ENCODE measurements at places on chromosomes 2 and 18.

- DNase-seq, result no peak
Observed at GRCh38 chr2:44679584-44679983, 261.9 kb upstream of the SIX3 start.

- no peak for DNase-seq
Observed at GRCh38 chr18:4578449-4578848, 123.3 kb upstream of the DLGAP1 start.

GRCh38 chr2:72649810-72650209, 176.0 kb downstream of the EXOC6B start:
- no peak for DNase-seq

GRCh38 chr2:177445200-177445599, 52.6 kb downstream of the AGPS start:
- no peak for DNase-seq

DNA sequence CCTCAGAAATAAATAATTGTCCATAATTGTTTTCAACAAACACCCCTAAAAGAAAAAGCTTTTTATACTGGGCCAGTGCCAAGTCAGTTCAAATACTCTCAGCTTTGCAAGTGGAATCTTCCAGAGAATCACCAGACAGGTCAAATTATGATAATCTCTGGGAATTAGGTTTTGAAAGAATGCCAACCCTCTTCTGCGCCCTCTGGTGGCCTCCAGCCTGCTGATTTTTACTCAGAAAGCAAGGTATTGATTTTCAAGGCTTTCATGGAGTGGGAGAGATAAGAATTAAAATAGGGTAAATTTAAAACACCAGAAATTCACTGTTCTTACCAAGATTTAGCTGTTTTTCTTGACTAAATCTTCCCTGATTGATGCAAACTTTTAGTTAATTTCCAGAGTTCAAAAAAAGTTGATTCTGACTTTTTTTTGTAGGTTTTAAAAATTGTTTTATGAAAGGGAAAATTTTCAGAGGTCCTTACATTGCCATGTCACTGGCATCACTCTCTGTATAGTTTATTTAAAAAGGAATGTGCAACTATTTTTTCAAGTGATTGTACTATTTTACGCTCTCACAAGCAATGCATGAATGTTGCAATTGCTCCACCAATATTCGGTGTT, 282.9 kb upstream of the TNP1 start:
- DNase-seq, result peak; percentile 44

GRCh38 chr2:6986301-6986911, 69.2 kb downstream of the RNF144A start:
- DNase-seq, result no peak

DNA sequence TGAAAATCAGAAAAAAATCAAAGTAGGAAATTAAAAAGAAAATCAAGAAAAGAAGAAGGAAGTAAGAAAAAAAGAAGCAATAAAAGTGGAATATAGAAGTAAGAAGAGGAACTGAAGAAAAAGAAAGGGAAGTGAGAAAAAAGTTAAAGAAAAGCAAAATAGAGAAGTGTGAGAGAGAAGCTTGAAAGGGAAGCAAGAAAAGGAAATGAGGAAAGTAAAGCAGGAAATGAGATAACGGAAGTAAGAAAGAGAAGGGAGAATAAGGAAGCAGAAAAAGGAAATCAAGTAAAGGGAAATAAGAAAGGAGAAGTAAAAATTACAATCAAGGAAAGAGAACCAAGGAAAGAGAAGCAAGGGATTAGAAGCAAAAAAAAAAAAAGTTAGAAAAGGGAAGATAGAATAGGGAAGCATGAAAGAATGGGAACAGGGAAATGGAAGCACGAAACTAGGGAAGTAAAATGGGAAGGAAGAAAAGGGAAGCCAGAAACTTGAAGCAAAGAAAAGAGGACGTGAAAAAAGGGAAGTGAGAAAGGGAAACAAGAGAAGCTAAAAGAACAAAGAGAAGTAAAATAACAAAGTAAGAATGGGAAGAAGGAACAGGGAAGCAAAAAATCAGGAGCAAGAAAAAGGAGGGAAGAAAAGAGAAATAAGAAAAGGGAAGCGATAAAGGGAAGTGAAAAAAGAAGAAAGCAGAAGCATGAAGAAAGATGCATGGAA, 243.3 kb upstream of the NCKAP5 start:
- no peak for DNase-seq

DNA sequence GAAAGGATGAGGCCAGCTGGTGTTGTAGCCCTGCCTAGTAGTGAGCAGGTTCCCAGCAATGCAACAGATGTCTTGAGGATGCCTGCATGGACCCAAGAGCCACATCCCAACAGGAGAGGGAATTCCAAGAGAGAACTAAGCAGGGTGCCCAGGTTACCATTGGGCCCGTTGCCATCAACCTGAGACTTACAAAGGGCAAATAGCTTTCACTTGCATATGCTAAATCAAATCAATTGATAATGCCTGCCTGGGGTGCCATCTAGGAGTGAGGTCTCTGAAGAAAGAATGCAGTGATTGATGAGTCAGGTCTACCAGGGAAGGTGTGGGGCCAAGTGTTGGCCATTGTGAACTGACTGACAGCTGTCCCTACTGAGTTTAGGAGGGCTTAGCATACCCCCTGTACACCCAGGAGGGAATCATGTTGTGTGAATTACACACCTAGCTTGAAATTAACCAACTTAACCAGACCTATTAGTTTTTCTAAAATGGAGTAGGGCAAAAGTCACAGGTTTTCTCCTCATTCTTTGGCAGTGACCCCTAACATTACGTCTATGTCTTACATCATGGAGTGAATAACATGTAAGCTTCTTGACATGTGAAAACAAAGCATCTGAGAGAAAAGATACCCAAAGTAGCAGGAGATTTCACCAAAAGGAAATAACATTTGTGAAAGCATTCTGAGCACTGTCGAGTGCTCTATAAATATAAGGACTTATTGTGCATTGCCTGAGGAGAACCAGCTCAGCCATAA, 32.3 kb downstream of the FHOD3 start:
- DNase-seq, result no peak

DNA sequence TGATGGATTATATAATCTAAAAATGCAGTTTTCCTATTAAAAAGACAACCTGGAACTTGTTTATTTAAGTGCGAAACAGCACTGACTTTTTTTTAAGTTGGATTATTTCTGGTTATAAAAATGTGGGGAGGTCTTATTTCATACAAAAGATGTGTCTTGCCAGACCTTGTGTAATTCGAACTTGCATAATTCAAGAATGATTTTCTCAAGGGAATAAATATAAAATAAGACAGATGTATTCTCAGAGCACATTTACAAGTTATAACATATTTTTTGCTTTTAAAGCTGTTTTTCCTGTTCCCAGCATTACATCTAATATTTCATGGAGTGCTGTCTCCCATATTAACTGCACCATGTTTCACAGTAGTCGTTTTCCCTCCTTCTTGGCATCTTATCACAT, 263.1 kb downstream of the CDH20 start:
- DNase-seq, result no peak

DNA sequence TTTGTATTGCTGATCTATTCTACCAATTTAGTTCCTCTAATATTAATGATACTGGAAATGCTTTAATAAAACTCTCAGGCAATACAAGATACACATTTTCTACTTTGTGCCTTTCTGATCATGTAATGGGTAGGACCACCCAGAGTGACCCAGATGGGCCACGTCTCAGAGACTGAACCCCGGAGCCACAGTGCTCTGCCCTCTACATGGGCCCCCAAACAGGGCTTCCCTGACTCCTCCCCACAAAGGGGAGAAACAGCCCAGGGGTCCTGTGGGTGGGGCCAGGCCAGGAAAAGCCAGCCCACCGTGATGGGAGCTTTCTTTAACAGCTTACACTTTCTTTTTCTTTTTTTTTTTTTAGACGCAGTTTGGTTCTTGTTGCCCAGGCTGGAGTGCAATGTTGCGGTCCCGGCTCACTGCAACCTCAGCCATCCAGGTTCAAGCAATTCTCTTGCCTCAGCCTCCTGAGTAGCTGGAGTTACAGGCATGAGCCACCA, 18.4 kb downstream of the HDAC4 start:
- no peak for DNase-seq

- DNase-seq, result no peak
Observed at GRCh38 chr2:108403494-108403893, 25.7 kb downstream of the SULT1C4 start.

DNA sequence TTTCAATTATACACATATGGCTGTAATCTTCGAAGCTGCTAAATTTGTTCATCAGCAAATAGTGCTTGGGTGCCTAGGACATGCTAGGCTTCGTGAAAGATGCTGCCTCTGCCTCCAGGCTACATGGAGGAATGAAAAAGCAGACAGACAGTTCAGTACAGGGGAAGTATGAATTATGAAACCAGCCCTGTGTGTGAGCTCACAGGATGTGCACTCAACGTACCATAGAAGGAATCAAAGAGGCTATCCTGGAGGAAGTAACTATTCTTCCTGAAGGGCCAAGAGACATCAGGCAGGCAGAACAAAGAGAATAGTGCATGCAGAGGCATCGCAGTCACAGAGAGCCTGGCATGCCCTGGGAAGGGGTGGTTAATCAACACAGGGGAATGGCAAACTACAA, 61.4 kb downstream of the DYM start:
- DNase-seq, result no peak

DNA sequence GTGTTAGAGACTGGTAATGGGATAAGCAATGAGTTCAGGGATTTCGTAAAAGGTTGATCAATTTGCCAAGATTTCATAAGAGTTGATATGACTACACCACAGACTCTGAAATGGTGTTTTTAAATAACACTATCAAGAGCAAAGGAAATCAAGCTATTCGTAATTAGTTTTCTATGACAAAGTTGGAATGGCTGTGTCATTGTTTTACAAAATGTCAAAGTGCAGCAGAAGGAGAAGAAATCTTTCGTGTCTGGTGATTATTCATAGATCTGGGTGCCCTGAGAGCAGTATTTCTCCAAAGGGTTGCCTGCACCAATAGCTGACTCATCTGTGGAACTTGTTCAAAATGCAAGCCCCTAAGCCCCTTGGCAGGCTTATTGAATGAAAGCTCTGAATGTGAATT, 70.1 kb downstream of the NABP1 start:
- DNase-seq, result no peak

DNA sequence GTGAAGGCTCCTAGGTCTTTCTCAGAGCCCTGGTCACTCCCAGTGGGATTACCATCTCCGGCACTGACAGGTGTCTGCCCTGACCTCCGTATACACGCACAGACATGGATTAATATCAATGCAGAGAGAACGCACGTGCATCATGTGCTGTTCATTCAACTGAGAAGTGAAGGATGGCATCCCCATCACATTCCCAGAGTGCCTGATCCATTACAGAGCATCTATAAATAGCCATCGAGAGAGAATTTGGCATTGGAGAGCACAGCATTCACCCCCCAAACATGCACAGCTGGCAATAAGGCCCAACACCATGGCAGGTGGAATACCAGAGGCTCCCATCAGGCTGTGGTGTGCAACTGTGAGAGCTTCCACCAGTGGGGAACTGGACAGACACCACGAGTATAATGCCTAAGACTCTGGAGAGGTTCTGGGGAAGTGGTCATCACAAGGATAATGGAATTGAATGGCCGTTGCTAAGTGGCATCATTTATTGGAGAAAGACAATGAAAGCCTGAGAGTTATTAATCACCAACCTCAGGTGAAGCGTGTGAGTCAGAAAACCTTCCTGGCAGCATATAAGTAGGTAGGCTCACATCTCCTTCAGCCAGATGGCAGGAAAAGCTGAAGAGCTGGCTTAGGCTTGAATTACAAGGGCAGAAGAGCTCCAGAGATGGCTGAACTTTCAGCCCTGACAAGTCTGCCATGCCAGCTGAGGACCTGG, 244.5 kb upstream of the ID2 start:
- no peak for DNase-seq

DNA sequence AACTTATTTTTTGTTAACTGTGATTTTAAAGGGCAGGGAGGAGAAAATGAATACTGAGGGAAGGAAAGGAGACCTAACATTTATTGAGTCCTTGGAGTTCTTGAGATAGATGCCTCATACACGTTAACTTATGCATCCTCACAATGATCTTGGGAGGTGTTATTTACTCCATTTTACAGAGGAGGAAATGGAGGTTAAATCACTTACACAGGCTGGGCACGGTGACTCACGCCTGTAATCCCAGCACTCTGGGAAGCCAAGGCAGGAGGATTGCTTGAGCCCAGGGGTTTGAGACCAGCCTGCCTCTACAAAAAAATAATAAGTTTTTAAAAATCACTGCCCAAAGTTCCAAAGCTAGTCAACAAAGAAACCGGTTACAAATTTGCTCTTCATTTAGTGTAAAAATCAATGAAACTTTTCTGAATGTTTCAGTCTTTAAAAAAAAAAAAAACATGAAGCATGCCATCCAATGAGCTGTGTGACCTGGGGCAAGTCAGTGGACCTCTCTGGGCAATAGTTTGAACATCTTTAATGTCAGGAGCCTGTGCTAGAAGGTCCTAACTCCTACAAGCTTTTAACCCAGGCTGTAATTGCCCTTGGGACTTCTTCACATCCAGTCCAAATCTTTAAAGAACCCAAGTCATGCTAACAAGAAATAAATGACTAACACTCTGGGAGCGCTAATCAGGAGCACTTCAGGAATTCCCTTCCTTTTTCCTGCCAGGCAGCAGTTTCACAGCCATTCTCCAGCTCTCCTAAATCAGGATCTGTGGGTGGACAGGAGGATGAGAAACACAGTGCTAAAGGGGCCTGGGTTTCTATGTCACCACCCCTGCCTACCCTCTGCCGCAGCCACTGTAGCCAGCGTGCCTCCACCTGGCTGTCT, 176.4 kb downstream of the TMEM247 start:
- no peak for DNase-seq

DNA sequence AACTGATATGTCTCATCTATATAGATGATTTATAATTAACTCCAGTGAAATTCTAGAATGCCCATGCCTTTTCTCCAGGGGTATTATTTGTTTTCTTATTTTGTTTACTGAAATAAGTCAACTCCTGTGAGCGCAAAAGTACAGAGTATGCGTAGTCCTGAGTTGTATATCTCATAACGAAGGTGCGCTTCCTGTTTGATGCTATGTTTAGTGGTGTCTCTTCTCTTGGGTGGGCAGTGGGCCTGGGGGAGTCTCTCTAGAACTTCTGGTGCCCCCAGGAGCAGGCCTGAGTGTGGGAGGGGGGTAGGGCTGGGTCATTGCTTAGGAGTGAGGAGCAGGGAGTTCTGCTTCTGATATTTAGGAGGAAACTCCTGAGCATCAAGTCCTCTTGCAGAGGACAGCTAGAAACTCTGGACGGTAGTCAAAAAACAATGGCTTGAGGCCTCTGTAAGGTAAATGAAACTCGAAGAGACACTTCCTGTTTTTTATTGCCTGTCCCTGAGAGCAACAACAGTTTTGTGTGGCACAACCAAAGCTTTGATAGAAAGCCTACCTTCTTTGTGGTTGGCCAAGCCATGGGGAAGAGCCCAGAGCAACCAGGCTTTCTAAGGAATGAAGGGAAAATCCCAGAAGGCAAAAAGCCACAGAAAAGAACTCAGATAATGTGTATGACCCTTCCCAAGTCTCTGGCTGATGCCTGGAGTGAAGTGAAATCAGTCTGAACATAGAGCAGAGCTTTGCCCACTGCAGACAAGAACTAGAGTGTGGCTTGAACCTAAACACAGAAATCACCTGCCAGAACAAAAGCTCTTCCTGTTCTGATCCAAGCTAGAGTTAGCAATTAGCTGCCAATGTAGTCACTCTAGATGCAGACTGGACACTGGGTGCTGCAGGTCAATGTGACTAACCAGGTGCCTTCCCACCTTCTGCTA, 8.5 kb upstream of the SP140L start:
- DNase-seq, result no peak
